ENCODE measurements at places on chromosomes 4 and X.

- DNase-seq: peak; percentile 73
These were observed at the start of gene RHOH for GRCh38 chr4:40196724-40197281. Gene RHOH (plus strand): TSS chr4:40197031. CDS start chr4:40243387, 46,356 bp downstream.

GRCh38 chrX:39174772-39175417 is 373.6 kb downstream of the MID1IP1 start:
- DNase-seq: no peak

- DNase-seq: no peak
These were observed 121.2 kb downstream of the GASK1B start for GRCh38 chr4:158051401-158052235.

DNA sequence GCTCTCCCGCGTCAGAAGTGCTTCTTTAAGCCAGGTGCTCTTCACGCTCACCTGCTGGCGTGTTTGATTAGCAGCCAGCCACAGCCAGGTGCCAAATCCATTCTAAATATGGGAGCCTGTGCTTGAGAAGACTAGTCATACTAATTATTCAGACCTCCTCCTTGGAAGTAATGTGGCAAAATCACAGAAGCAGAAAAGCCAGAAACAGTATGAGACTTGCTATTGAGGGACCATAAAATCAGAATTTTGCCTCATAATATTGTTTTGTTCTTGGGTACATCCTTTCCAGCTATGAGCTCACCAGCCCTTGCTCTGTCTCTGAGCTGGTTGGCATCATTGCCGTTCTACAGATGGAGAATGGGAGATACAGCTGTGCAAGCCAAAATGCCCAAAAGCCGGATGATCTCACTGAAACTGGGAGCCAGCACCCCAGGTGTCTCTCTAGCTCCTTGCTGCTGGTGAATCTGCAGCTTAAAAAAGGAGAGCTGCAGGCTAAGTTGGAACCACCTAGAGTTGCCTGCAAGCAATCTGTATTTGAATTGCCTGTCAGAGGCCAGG is 205.4 kb downstream of the SHROOM3 start:
- no peak for DNase-seq

- DNase-seq: no peak
These were observed 21.3 kb downstream of the ALPK1 start for GRCh38 chr4:112318239-112319142.

- DNase-seq: no peak
These were observed 794.8 kb upstream of the LCORL start for GRCh38 chr4:18816228-18816895.

GRCh38 chr4:14233126-14233525 is 605.6 kb upstream of the BOD1L1 start:
- DNase-seq: no peak

DNA sequence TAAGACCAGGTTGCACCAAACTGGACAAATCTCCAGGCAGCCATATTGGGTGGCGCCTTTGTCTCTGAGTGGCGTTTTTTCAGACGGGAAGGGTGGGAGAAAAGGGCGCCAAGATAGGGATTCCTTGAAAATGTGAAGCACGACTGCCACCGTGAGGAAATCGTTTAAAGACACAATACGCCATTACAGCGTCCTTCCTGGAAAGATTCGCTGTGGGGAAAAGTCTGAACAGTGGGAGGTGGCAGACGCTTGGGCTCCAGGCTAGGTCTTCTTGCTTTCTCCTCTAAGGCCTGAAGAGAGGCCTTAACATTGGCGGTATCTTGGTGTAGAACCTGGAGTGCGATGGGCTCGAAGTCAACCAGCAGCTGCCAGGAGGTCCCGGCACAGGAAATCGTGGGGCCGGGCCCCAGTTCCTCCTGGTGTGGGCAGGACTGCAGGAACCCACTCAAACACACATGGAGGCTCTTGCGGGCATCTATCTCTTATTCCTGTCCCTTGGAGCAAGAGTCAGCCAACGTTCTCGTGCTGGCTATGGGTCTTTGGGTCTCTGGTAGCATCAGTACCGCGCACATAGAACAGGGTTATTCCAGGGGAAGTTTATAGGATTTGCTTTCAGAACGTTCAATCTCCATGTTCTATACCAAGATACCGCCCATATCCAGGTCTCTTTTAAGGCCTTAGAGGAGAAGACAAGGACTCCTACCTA is 208.8 kb downstream of the OR13H1 start:
- no peak for DNase-seq

DNA sequence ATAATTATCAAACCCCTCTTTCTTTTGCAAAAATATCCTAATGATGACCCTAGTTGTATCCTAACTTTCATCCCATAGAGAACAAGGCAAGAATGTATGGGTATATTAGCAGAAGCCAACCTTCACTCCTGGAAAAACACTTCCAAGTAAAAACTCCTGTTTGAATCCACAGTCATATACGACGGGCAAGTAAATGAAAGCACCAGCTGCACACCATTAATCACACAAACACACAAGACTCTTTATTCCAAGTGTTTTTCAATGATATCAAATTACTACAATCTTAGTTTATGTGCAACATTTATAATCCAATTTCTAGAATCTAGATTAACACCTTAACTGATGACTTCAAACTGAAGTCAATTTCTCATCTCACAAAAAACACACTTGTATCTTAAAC is 22.9 kb downstream of the ACSL4 start:
- DNase-seq: no peak

- no peak for DNase-seq
These were observed 21.4 kb downstream of the SH3RF1 start for GRCh38 chr4:169249214-169249973.

DNA sequence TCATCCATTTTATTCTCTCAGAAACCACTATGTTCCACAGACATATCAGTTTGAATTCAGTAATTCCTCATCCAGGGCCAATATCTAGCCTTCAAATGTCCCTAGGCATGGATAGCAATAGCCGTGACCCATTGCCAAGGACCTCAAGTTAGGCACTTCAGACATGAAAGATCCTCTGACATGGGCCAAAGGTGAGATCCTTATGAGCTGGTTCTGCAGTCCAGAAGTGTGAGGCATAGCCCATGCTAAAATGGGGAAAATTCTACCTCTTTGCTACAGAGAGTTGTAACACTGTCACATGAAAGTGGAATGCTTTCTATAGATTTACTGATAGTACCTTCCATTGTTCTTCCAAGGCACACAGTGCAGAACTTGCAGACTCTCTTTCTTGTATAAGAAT is 349.7 kb upstream of the GALNT7 start:
- no peak for DNase-seq

DNA sequence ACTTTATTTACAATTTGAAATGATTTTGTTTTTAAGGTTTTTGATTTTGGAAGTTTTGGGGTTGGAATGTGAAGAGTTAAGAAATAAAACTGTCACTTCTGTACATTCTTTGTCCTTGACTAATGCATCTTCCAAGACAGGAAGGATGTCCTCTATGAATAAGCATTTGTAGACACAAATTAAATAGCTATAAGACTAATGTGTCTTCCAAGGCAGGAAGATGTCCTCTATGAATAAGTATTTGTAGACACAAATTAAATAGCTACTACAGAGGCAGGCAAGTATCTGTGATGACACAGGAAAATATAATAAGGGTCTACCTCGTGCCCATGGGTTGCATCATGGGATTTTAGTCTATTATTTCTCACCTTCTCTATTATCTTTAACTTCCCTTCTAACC is 14.5 kb downstream of the PRSS48 start:
- no peak for DNase-seq
